Stimulated activated CD8-positive, alpha-beta memory T cell treated with anti-CD3 and anti-CD28 coated beads, Interleukin-12 subunit alpha, Interleukin-12 subunit beta, amount 100 ng/mL, for 4 hours (primary cell): ENCODE measurements at places on chromosomes 12 and 14.

GRCh38 chr12:90909069-90909770 lies 45.8 kb downstream of the CCER1 start:
- DNase-seq, result no peak

DNA sequence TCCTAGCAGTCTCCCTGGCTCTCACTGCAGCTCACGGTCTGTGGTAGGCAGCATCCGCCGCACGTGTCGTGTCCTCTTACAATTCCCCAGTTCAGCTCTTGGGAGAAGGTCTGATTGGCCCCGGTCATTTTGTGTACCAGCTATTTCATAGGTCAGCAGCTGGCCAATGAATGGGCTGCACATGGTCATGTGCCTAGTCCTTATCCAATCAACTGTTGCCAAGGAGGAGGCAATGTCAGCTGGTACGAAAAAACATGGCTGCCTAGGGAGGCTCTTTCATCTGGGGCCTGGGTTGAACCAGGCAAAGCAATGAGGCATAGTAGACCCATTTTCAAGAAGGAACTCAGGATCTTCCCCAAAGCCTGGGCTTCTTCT lies 46.1 kb downstream of the RNFT2 start:
- no peak for DNase-seq

GRCh38 chr12:25295361-25295760 lies 44.6 kb upstream of the KRAS start:
- no peak for DNase-seq

DNA sequence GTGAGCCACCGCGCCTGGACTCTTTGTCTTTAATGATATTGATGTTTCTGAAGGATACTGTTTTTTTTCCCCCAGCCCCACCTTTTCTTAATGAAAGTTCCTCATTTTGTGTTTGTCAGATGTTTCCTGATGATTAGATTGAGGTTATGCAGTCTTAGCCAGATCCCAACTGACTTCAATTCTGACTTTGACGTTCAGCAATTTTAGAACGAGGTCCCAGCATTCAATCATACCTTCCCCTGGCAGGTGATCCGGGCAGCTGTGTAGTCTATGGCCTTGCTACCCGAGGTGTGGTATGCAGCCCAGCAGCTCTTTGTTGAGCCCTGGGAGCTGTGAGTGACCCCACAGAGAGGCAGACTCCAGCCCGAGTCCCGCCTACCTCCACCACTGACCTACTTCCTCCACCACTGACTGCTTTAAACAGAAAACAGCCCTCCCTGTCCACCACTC lies 82.7 kb downstream of the LGMN start:
- DNase-seq, result no peak

- DNase-seq, result no peak
Measured at GRCh38 chr12:121613462-121613861, 12.9 kb upstream of the ORAI1 start.

GRCh38 chr14:56322531-56322930 lies 204.3 kb downstream of the PELI2 start:
- DNase-seq, result no peak

- DNase-seq, result no peak
Measured at GRCh38 chr14:86675059-86675458, 1145.1 kb downstream of the FLRT2 start.

DNA sequence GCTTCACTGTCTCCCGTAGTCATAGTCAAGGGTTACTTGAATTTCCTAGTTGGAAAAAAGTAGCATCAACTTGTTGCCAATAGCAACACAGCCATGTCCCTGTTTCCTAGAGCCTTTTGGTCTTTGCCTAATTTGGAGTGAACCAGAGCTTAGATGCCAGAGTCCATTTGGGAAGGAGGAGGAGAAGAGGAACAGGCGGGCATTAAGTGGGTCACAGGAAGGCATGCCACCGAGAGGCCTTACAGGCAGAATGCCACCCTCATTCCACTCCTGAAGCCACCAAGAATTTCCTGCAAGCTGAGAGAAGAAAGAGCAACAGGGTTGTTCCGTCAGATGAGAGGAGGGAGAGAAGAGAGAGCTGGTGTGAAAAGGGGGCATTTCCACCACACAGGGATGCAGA lies 339.5 kb downstream of the DPF3 start:
- no peak for DNase-seq

- no peak for DNase-seq
Measured at GRCh38 chr12:2384533-2385351, 332.0 kb downstream of the CACNA1C start.

- DNase-seq, result no peak
Measured at GRCh38 chr12:91687052-91688017, 458.3 kb downstream of the BTG1 start.

DNA sequence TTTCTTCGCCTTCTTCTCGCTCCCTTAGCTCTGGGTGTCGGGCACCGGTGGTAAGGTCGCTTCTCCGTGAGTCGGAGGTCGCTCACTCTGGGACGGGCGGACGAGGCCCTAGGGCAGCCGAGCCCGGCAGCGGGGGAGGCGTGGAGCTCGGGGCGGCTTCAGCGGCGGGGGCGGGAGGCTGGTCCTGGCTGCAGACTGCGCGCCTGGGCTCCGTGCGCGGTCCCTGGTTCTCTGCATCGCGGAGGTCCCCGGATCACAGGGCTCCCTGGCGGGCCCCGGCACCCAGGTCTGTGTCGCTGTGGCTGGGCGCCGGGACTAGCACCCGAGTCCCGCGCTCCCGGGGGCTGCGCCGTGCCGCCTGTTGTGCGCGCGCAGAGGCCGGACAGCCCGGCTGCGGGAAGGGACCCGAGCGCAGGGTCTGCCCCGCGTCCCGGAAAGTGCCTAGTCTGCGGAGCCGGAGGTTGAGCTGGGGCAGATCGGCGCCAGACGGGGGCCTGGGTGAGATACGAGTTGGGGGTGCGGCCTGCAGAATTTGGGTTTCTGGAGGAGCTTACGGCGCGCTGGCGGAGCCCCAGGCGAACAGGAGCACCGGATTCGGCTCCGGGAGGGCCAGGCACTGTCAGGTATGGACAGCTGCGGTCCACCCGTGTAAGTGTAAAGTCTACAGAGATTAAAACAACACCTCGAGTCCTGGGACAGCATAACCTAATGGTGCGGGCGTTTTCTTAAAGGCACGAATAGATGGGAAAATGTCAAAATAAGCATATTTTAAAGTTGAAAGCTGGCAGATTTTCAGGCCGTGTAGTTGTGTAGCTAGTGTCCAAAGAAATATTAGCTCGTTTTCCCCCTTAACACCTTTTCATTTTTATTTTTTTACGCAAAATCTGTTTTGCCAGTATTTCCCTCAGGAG lies 713 bp downstream of the FRMD6 start:
- DNase-seq, result no peak

DNA sequence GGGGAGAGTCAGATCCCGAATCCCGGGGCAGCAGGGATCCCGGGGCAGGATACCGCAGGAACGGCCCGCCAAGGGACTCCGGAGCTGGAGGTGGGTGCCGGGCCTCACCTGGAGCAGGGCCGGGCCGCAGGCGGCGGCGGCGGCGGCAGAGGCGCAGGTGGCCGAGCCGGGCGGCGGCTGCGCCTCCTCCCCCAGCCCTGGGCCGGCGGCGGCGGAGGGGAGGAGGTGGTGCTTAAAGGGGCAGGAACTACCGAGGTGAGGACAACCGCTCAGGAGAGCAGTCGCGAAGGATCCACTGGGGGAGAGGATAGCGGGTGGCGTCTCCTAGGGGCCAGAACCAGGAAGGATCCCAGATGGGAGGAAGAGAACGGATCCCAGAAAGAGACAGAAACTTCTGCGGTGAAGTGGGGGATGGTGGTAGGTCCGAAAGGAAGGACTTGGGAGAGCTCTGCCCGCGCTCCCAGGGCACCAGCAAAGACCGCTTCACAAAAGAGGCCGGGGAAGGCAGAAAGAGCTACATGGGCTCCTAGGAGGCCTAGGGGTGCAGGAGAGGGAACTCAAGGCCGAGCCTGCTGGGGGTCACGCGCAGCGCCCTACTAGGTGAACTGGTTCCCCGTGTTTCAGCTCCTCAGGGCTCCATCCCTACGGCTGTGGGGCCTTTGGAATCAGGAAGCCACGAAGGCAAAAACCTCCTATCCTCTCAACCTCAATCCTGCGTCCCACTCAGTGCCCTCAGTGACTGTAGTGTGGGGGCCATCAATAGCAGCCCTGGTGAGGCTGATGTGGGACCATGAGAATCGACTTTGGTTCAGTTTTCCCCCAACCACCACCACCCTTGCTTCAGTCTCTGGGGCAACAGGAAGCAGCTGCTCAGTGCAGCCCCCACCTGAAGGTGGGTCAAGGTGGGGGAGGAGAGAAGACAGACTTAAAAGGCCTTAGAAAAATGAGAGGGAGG lies 5.0 kb upstream of the BAZ2A start:
- peak; percentile 53 for DNase-seq

- no peak for DNase-seq
Measured at GRCh38 chr14:103923863-103924262, 4.4 kb upstream of the TDRD9 start.
